ENCODE measurements at places on chromosomes 1 and 21.

DNA sequence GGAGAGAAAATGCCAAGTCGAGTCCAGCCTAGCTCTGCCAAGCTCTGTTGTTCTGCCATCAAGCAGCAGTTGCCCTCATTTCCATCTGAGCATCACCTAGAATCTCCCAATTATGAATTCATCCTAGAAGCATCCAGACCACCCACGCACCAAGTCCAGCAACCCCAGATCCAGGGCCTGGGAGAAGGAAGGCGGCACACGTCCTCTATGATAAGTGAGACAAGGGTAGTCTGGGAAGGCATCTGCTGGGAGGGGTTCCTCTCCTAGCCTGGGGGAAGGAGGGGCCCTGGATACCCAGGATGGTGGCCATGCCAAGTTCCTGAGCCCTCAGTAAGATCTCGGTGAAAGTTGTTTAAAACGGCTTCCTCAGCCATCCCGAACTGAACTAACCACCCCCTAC lies 70.7 kb downstream of the VWA5B1 start:
- DNase-seq = no peak

DNA sequence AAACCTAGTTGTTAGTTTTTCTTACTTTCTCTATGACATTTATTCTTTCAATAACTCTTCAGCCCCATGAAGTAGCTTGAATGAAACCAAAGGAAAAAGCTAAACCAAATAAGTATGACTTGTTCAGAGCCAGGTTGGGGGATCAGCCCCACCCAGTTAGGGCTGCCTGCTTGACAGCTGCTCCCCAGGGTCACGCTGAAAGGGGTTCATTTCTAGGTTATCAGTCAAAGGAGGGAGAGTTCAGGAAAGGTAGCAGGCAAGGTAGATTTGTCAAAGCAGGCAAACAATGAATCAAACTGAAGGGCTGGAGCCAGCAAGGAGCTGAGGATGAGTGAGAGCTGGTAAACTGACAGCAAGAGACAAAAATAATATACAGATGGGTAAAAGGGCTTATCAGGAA lies 3.1 kb upstream of the S100A11 start:
- no peak for DNase-seq

GRCh38 chr1:96842215-96842614 lies 120.6 kb downstream of the PTBP2 start:
- DNase-seq = no peak

DNA sequence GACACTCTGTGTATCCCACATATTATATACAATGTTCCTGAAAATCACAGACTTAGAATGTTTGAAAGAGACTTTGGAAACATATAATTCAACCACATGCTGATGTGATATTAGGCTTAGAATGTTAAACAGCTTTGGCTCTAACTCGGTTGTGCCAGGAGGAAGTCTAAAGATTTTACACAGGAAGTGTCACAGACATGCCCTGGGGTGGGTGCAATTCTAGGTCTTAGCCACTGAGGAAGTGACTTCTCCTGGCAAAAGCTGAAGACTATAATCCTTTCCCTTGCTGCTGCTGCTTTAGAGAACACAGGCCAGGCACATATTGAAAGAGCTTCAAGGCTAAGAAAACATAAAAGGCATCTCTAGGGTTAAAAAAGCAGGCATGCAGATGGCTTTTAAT lies 51.0 kb downstream of the RPL5 start:
- DNase-seq = no peak

DNA sequence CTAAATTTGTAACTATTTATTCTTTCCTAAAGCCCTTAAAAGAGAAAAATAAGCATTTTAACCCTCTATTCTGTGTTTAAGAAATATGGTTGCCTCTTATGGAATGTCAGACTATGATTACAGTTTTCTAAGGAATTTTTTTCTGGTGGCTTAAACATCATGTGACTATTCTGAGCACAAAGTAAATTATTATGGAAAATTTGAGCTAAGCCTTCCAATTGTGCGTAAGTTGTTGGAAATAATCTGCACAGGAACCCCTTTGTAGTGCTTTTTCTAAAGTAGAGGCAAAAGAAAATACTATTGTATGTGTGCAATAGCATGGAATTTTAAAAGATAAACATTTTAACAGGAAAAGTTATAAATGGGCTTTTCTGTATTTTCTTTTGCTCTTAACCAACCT lies 254.8 kb downstream of the PBX1 start:
- DNase-seq = no peak

GRCh38 chr1:63134501-63135173 lies 187.7 kb upstream of the FOXD3 start:
- no peak for DNase-seq

DNA sequence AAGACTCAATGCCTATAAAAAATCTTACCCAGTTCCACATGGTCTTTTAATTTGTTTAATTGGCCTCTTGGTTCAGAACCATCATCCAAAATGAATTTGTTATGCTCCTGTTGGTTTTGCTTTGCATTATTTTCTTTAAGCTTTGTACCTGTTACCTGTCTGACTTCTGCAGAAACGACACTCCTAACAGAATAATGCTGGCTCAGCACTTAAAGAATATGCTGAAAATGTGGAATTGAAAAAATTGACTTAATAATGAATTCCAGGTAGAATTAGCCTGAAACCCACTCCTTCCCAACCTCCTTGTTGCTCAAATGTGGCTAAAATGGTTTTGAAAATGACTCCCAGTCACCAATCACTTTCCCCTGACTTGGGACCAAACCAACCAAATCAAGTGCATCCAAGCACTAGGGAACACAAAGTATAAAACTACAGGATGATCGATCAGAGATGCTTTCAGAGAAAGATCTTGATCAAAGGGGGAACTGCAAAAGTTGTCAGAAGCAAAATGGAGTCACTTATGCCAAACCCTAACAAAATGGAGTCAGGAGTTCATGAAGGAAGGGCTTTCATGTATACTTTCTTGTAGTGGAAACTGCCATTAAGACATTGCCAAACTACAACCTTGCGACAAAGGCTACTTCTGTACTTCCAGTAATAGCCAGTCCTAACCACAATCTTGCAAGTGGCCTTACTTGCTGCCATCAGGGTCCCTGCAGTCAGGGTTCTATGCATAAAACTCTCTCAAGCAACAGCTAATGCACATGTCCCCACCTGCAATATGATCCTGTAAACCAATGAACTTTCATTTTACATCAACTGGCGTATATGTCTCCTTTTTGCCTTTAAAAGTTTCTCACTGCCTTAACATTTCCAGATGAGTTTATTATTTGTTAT lies 5.4 kb downstream of the GBP7 start:
- no peak for DNase-seq

DNA sequence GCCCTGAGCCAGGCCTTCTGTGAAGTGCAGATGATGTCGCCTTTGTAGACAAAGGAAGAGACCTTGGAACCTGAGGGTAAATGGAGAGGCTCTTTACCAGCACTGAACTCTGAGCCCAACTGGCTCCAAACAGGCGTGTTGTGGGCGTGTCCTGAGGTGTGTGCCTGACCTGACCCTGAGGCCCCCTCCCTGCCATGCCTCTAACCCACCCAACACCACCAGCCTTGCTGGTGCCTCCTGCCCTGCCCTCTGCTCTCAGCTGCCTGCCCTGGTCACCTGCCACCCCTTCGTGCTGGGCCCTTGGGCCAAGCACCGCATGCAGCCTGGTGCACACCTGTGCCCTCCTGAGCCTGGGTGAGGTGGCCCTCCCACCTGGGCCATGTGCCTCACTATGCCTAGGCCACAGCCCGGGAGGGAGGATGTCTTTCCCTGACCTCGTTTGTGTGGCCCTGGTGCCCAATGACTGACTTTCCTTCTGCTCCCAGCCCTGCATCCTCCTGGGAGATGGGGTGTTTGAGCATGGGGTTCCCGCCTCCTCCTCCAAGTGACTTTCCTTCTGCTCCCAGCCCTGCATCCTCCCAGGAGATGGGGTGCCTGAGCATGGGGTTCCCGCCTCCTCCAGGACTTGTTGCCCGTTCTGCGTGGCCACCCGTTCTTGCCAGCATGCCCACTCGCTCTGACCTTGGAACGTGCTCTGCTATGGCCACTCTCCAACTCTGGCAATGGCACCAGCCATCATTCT lies 157.0 kb downstream of the PCBP3 start:
- no peak for DNase-seq

GRCh38 chr1:67846538-67846937 lies 13.3 kb upstream of the GNG12 start:
- no peak for DNase-seq

GRCh38 chr1:179015396-179015795 lies 10.3 kb upstream of the FAM20B start:
- no peak for DNase-seq

- no peak for DNase-seq
Observed at GRCh38 chr21:42247716-42248115, 28.8 kb downstream of the ABCG1 start.

GRCh38 chr1:40717955-40718354 lies 26.5 kb downstream of the NFYC start:
- DNase-seq = no peak

DNA sequence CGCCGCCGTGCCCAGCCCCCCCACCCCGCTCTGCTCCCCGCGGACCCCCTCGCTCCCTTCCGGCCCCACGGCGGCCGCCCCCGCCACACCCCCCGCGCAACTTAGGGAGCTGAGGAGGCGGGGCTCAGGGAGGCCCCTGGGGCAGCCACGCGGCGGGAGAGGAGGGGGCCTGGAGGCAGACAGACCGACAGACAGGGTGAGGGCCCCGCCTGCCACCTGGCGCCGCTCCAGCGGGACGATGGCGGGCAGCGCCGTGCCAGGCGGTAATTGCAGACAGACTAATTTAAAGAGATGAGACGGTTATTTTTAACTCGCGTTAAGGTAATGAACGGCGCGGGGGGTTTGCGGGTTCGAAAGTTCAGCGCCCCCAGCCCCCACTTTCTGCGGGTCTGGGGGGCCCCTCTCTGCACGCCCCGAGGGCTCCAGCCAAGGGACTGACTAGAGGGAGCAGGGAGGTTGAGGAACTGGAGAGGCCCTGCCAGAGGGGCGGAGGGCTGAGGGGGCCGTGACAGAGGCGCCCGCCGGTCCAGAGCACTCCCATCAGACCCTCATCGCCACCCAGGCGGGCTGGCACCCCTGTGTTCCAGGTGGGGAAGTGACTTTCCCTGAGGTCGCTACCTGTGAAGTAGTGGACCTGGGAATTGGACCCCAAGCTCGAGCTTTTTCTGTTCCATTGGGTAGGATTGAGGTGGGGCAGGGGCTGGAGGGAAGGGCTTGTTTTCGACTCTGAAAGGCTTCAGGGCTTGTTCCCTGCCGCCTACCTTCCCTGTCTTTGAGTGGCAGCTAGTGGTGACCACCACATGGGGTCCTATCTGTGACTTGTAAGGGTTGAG lies 5.4 kb downstream of the FOXO6 start:
- DNase-seq = no peak

- peak; percentile 28 for DNase-seq
Observed at GRCh38 chr1:25360596-25361581, 22.8 kb downstream of the TMEM50A start.

GRCh38 chr1:195617106-195617505 lies 991.1 kb downstream of the KCNT2 start:
- DNase-seq = no peak

GRCh38 chr1:33346927-33347649 lies 26.2 kb upstream of the A3GALT2 start:
- DNase-seq = peak; percentile 79

DNA sequence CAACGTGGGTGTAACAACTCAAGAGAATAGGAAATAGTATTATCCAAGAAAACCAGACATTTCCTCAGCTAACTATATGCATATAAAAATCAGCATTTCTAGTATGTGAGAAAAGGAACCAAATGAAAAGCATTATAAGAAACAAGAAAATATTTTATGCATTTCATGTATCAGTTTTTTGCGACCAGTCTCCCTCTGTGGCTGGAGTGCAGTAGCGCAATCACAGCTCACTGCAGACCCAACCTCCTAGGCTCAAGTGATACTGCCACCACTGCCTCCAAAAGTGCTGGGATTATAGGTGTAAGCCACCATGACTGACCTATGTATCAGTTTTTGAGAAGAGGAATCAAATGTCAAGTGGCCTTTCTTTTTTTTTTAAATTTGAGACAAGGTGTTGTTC lies 31.0 kb downstream of the SLC16A1 start:
- no peak for DNase-seq

- DNase-seq = no peak
Observed at GRCh38 chr1:167288390-167289074, 67.8 kb downstream of the POU2F1 start.

- DNase-seq = no peak
Observed at GRCh38 chr1:57206038-57206437, 217.8 kb downstream of the DAB1 start.

- DNase-seq = no peak
Observed at GRCh38 chr1:2574350-2574749, 12.2 kb upstream of the PRXL2B start.

- no peak for DNase-seq
Observed at GRCh38 chr1:93692451-93692861, 10.8 kb upstream of the BCAR3 start.

DNA sequence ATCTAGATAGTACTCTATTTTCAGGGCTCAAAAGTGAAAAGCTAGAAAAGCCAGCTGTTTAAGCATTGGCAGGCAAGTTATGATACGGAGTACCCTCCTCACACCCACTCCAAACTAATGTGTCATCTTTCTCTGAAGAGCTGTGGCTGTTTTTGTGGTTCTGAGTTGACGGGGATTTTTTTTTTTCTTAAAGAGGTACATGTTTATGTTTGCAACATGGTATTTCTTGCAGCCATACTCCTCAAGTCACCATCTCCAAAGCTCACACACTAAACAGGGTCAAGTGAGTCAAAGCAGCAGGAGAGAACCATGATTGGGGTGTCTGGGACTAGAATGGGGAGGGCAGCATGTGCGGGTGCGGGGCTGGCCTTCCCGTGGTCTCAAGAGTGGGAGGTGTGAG lies 347.2 kb downstream of the DISC1 start:
- DNase-seq = no peak

- no peak for DNase-seq
Observed at GRCh38 chr1:38127428-38127827, 80.8 kb upstream of the POU3F1 start.

DNA sequence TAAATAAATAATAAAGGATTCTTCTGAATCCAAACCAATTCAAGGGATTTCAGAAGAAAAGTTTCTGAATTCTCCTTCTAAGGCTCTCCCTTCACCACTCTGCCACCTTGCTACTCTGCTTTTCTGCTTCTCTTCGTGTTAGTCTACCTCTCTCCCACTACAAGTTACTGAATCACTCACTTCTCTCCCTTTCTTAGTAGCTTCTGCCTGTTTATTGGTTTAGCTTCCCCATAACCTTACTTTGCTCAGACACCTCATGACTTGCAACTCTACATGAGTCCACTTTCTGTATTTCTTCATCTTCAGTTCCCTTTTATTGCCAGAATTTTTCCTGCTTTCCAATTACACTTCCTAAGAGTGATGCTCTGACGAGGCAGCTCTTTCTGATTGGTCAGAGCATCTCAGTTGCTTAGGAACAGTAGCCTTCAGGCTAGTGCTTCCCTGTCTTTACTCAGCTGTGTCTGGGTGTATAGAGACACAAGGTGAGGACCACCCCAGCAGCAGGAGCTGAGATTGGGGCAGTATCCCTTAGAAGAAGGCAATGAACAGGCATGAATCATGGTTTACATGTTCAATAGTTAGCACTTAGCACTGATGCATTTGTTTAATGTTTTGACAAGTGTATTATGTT lies 144.6 kb downstream of the SLC30A10 start:
- DNase-seq = no peak
